Hepatocyte (in vitro differentiated cells): ENCODE measurements at places on chromosomes 5 and 9. TPM values are rescaled to one million over a fixed set of nuclear protein-coding genes. Genes with fewer than 3 reads are reported as not detected.

- H3K27me3 ChIP-seq: no peaks in the 10 kb centered on the region
- peak; percentile 25 for DNase-seq
- no peaks in the 10 kb centered on the region for H3K36me3 ChIP-seq
- no peak overlapping the region for H3K27ac ChIP-seq
- H3K4me1 ChIP-seq: no peaks in the 10 kb centered on the region
- no peak overlapping the region for H3K4me3 ChIP-seq
Observed at GRCh38 chr9:114478871-114479270, 26.4 kb downstream of the WHRN start.

DNA sequence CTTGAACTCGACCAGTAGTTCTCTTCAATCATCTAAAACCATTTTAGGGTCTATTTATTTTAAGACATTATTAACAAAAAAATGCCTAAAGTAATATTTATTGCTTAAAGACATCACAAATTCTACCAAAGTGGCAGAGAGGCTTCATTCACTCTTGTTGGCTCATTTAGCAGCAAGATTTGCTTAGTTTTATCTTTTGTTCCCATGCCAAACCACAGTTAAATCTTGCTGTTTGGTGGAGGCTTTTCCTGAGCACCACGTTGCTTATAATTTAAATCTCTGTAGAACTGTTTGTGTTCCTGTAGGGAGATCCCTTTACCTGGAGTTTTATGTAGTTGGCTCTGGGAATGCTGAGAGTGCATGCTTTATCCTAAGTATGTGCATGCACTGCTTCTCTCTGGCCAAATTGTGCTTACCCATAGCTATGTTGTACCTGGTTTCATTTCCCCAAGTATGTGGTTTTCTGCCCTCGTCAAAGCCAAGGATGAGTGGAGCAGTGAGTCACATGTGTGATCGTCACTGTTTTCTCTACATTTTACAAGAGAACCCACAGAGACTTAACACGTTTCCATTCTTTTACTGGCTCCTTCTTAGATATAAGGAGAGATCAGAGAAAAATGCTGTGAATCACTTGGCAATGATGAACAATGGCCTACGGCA lies 42.1 kb upstream of the MAST4 start:
- DNase-seq: no peak
- no peaks in the 10 kb centered on the region for H3K36me3 ChIP-seq

DNA sequence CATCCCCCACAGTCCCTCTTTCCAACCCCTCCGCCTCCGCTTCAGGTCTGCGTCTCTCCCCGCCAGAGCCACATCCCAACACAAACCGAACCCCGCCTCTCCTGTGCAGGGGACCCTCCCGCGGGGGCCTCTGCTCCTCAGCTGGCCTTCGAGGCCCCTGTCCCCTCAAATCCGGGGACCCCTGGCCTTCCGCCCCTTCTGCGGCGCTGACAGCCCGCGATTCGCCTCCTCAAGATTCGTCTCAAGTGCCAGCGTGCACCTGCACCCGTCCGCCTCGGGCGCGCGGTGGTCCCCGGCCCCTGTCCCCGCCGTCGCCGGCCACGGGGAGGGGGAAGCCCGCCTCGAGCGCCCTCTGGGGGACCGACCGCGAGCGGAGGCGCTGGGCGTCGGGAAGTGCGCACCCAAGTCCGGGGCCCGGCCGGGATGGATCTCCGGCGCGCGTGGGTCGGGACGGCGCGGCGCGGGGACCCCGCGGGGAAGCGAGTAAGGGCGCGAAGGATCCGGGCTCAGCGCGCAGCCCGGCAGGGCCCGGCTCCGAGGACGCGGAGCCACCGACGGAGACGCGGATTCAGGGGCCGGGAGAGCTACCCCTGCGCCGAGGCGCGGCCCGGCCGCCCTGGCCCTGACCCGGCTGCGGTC lies 623 bp downstream of the FLT4 start:
- no peak overlapping the region for H3K27ac ChIP-seq
- H3K36me3 ChIP-seq: no peaks in the 10 kb centered on the region
- peaks cover 75% of the 10 kb centered on the region for H3K27me3 ChIP-seq
- peak overlapping the region; percentile 20 for H3K4me3 ChIP-seq
- H3K4me1 ChIP-seq: peaks cover 5% of the 10 kb centered on the region
- peak; percentile 22 for DNase-seq

CLIC3 gene
- 45.0 and 63.5 TPM in 2 replicates for polyA plus RNA-seq
